Suprapubic skin (tissue), 4 donors: ENCODE measurements at places on chromosomes 1 and 21. TPM values are rescaled to one million over a fixed set of nuclear protein-coding genes. Genes with fewer than 3 reads are reported as not detected.

DNA sequence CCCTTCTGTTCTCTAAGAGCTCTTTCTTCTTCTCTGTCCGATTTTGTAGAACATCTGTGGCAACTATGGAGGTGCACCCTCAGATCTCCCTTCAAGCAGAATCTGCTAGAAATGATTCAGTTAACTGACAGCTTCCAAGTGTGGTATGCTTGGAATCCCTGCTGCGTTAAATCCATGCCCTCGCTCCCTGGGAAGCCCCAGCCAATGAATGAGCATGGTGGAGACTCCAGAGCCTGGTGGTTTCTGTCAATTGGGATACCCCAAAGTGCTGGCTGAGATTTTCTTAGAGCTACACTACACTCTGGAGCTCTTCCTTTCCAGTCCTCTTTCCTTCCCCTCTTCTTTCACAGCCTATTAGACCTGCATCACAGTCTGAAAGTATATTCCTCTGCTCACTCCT, 116.3 kb upstream of the C1orf21 start:
- no peak overlapping the region for H3K27ac ChIP-seq
- DNase-seq = no peak
- H3K4me1 ChIP-seq = no peaks in the 10 kb centered on the region

DNA sequence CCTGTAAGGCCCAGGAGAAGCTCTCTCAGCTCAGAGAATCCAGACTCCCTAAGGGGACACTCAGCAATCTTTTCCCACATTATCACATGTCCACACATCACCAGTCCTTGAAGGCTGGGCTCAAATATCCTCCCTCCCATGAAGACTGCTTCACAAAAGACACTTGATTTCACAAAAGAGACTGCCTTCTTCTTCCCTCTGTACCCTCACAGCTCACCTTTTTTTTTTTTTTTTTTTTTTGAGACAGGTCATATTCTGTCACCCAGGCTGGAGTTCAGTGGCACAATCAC, 1.5 kb downstream of the CD58 start:
- peaks cover 33% of the 10 kb centered on the region for H3K4me1 ChIP-seq
- no peaks in the 10 kb centered on the region for H3K27me3 ChIP-seq
- no peaks in the 10 kb centered on the region for H3K36me3 ChIP-seq
- peak overlapping the region; percentile 99 for H3K4me3 ChIP-seq

DNA sequence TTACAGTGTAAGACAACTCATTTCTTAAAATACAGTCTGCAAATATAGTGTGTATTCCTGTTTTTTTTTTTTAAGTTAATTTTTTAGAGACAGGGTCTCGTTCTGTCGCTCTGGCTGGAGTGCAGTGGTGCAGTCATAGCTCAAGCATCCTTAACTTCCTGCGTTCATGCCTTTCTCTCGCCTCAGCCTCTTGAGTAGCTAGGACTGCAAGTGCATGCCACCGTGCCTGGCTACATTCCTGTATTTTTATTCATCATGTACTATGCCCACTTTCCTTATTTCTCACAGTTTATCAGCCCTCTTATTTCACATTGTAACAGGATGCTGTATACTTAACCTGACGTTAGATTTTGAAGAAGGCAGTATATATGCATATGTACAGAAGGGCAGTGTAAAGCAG, 26.7 kb downstream of the MIER1 start:
- H3K27me3 ChIP-seq = no peaks in the 10 kb centered on the region
- H3K4me3 ChIP-seq = no peak overlapping the region
- no peak overlapping the region for H3K27ac ChIP-seq
- no peak for DNase-seq

Gene F13B
- not detected for total RNA-seq

DNA sequence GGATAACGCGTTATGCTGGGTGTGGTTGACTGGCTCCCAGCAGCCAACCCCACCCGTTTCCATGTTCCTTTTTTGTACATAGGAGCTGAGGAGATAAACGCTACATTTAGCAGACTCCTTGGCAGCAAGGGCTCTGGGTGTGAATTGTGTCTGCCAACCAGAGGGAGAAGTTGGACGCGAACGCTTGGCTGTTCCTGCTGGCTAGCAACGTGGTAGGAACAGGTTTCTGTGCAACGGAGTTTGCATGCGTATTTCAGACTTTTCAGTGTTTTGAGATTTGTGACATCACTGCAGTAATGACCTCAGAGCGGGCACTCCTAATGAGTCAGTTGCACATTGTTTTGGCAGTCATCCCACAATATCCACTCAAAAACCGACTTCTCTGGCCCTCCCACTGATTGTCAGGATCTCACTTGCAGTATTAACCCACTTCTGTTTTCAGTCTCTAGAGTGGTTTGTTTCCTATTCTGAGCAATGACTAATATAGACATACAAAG, 98.7 kb upstream of the RGS1 start:
- H3K4me3 ChIP-seq = no peak overlapping the region
- no peak overlapping the region for H3K27ac ChIP-seq
- DNase-seq = no peak
- no peaks in the 10 kb centered on the region for H3K36me3 ChIP-seq
- peaks cover 14% of the 10 kb centered on the region for H3K4me1 ChIP-seq

Gene FCN3
- total RNA-seq = 2.3 TPM

DNA sequence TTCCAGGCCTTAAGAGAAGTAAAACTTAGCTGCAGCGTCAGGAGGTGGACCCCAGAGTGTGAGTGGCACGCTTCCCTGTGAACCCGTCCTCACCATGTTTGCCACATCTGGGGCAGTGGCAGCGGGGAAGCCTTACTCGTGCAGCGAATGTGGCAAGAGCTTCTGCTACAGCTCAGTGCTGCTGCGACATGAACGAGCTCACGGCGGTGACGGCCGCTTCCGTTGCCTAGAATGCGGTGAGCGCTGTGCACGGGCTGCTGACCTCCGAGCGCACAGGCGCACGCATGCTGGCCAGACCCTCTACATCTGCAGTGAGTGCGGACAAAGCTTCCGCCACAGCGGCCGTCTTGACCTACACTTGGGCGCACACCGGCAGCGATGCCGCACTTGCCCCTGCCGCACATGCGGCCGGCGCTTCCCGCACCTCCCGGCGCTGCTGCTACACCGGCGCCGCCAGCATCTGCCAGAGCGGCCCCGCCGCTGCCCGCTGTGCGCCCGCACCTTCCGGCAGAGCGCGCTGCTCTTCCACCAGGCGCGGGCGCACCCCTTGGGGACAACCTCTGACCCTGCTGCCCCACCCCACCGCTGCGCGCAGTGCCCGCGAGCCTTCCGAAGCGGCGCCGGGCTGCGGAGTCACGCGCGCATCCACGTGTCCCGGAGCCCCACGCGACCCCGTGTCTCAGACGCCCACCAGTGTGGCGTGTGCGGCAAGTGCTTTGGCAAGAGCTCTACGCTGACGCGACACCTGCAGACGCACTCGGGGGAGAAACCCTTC, 9.3 kb downstream of the ZNF672 start:
- no peak for DNase-seq
- no peak overlapping the region for H3K27ac ChIP-seq
- peaks cover 71% of the 10 kb centered on the region for H3K36me3 ChIP-seq
- no peak overlapping the region for H3K4me3 ChIP-seq
- peaks cover 12% of the 10 kb centered on the region for H3K4me1 ChIP-seq
